ENCODE measurements at places on chromosomes 7 and 10.

DNA sequence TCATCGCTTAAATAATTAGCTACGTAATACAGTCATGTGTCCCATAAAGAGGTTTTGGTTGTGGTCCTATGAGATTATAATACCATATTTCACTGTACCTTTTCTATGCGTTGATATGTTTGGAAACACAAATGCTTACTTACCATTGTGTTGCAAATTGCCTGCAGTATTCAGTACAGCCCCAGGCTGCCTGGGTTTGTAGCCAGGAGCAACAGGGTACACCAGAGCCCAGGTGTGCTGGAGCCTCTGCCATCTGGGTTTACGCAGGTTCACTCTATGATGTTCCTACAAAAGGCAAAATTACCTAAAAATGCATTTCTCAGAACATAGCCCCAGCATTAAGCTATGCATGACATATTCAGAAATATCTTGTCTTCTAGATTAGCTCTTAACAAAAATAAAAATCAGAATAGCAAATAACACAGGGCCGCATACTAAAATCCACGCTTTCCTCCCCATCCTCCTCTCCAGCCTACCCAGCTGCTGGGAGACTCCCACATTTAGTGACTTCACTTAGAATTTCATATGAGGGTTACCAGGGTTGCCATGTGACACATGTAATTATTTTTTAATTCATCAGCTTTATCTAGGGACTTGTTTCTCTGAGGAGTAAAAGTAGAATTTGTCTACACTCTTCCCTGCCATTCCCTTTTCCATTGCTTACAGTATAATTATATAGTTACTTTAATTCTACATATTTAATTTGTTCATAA is 559.0 kb upstream of the ADARB2 start:
- DNase-seq = no peak

DNA sequence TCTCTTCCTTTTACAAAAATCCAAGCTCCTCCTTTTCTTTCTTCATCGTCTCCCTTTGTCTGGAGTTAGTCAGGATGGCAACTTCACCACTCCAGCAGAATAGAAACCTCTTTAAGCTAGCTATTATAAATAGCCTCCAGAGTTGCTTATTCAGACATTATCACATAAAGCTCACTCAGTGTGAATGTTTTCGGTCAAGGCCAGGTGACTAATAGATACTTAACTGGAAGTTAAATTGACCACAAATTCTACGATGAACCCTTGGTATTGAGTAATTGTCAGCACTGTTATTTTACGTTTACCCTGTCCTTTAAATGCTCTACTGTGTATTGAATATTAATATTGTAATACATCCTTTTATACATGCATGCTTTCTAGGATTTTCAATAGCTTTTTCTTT is 340.4 kb downstream of the OTUD1 start:
- no peak for DNase-seq

- DNase-seq = no peak
These were observed 509 bp upstream of the OR2F1 start for GRCh38 chr7:143954135-143954534.

- DNase-seq = no peak
These were observed 58.2 kb upstream of the PTPRN2 start for GRCh38 chr7:158645842-158646241.

DNA sequence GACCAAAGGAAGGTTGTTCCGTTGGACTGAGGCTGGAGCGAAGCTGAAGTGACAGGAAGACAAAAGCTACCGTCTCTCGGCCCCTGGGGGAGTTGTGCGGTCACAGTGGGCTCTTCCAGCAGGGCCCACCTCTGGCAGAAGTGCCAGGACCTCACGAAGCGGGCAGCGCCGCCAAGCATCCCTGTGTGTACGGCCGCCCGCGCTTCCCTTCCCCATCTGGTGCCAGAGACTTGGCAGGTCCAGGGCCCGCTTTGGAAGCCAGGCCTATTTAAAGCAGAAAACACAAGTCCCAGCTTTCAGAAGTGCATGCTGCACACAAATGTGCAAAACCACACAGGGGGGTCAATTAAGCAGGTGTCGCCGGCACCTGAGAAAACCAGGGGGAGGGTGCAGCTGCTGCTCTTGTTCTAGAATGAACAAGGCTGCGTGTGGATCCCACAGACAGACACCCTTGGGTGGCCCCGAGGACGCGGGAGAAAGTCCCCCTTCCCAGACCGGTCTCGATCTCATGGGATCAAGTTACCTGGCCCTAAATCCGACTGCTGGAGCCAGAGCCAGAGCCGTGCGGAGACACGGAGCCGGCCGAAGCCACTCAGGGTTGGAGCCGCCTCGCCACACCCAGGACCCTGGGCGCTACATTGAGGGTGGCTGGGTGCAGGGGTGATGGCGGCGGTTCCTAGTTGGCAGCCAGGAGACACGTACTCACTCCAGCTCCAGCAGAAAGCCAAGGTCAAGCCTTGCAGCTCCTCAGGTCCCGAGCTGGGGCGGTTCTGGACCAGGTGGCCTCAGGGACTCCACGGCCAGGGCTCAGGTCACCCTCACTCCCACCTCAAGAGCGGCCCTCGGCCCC is 51.8 kb upstream of the PPP2R2D start:
- DNase-seq = no peak

- no peak for DNase-seq
These were observed 8.2 kb upstream of the PODXL start for GRCh38 chr7:131564640-131565039.

DNA sequence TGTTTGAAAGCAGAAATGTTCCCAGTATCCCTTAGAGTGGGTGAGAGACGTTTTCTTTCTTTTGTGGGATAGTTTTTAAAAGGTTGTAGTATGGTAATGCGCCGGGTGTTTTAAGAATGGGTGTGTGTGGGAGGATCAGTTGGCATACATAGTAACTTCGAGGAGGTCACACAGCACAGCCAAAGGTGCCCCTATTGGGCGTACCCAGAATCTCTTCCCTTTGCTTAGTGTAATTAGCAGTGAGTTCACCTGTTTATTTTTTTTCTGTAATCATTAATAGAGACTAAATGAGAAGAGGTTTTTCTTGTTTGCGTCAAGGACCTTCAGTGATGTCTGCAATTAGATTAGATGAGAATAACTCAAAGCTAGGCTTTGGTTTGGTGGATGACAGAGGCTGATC is 1.5 kb downstream of the PLEKHA8 start:
- DNase-seq = no peak

DNA sequence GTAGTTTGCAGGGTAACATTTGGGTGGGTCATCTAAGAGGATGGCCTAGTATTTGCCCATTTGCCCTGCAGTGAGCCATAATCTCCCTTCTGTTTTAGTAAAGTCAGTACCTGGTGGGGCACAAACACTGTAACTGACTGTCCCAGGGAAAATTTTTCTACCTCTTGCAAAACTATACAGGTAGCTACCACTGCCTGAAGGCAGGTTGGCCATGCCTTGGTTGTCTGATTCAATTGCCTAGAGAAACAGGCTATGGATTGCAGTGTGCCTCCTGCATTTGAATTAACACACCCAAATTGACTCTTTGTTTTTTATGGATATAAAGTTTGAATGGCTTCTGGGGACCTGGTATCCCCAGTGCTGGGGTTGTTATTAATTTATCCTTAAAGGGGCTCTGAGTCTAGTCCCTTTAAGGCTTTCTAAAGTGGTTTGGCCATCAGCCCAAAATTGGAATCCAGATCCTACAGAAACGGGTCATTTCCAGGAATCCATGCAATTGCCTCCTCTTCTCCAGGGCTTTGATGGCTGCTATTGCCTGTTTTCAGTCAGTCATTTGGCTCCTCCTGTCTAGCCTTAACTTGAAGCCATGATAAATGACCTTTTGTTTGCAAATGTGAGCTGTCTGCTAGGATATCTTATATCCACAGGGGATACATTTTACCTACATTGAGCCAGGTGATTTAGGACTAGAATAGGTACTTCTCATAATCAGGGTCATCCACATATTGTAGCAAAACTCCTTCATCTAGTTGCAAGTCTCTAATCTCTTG is 89.1 kb downstream of the STRA8 start:
- DNase-seq = no peak

Measured in HEK293T (cell line).